ENCODE measurements at places on chromosomes 7 and 10. TPM values are rescaled to one million over a fixed set of nuclear protein-coding genes. Genes with fewer than 3 reads are reported as not detected.

The SFRP5 gene
- total RNA-seq = 0.17 TPM

The LRRC18 gene
- total RNA-seq = not detected

The COL26A1 gene
- total RNA-seq = not detected

The ANK3 gene
- 18.8 TPM for total RNA-seq

The FAM241B gene
- total RNA-seq = 2.3 TPM

DNA sequence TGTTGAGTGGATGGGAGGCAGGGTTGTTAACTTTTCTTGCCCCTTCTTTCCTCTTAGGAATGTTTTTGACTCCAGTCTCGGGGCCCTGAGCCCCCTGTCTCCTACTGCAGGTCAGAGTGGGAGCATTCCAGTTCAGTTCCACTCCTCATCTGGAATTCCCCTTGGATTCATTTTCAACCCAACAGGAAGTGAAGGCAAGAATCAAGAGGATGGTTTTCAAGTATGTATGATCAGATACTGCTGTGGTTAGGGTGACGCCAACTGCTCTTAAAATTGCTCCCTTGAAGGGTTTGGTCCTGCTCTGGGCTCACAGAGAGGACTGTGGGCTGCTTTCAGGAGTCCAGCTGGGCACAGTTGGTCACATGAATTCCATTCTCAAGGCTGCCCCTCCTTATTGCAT lies 22.0 kb downstream of the VWA2 start:
- DNase-seq = peak; percentile 55

- DNase-seq = no peak
Observed at GRCh38 chr7:41696323-41696916, 6.5 kb downstream of the INHBA start.

GRCh38 chr10:68251151-68251550 lies 19.2 kb upstream of the ATOH7 start:
- DNase-seq = no peak

GRCh38 chr7:8605221-8605620 lies 171.8 kb downstream of the NXPH1 start:
- no peak for DNase-seq

DNA sequence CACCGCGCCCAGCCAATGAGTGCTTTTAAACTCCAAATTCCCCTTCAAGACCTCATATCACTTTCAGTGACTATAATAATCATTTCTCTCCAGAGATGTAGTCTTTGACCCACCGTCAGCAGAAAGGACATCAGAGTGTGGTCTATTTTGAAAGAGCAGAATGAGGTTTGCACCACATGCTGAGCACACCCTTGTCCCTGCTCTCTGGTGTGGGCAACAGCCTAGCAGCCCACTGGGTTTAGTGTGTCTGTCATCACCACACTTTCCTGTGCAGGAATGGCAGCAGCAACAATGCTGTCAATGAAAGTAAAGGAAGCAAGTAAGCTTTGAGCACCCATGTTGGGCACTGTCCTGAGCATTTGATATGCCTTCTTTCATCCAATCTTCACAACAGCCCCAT lies 122.4 kb downstream of the PLXNA4 start:
- DNase-seq = no peak

DNA sequence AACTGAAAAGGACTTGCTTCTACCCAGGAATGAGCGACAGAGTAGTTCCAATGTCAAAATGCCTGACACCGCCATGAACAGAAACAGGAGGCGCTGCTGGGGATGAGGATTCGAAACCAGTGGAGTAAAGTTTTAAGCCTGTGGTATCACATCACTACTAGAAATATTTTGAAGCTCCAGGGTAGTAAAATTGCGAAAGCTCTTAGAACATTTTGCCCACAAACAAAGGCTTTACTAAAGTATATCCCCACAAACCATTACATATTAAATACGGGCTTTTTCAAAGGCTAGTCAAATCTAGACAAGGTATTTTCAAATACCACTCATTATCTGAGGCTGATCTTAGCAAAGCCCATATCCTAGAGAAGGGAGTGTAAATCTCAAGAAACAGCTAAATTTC lies 2.4 kb downstream of the PRDX3 start:
- DNase-seq = peak; percentile 50
